ENCODE measurements at places on chromosomes 2 and 18. TPM values are rescaled to one million over a fixed set of nuclear protein-coding genes. Genes with fewer than 3 reads are reported as not detected.

DNA sequence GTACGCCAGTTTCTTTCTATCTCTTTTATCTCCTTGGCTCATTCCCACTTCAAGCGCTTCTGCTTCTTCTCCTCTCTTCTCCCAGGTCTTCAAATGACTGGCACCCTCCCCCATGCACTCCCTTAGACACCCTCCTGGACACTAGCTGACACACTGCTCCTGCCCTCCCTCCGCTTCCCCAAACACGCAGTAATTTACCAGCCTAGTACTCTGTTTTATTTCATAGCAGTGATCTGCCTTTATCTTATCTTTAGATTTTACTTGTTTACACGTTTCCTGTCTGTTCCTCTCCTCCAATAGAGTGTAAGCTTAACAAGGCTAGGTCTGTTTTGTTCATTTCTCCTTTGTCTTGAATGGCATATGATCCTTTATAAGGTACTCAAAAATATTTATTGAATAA is 93.9 kb downstream of the SCN3A start:
- no peak for DNase-seq

- peak; percentile 68 for DNase-seq
Measured at GRCh38 chr2:201257956-201258665, 2.2 kb upstream of the CASP8 start.

DNA sequence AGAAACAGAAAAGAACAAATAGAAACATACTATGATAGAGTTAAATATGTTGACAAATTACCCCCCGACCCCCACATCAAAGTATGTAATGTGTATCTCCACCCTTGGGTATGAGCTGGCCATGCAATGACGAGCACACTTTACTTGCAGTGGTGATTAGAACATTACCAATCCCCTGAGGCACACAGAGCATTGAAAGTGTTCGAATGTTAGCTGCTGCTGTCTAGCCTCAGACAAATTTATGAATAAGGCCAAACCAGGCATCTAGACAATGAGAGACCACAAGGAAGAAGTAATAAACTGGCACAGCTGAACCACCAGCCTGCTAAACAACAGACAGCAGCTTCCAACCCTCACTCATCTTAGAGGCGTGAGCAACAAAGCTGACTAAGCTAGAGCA is 380.5 kb downstream of the DSEL start:
- no peak for DNase-seq

- DNase-seq, result no peak
Measured at GRCh38 chr2:161915121-161915520, 158.9 kb downstream of the DPP4 start.

- DNase-seq, result peak; percentile 31
Measured at GRCh38 chr2:175111200-175111657, 56.8 kb downstream of the ATF2 start.

- no peak for DNase-seq
Measured at GRCh38 chr2:53609551-53609950, 158.1 kb upstream of the CHAC2 start.

GRCh38 chr2:202115479-202115971 is 42.5 kb downstream of the KIAA2012 start:
- no peak for DNase-seq

GRCh38 chr2:5125017-5125730 is 567.0 kb upstream of the SOX11 start:
- no peak for DNase-seq

DNA sequence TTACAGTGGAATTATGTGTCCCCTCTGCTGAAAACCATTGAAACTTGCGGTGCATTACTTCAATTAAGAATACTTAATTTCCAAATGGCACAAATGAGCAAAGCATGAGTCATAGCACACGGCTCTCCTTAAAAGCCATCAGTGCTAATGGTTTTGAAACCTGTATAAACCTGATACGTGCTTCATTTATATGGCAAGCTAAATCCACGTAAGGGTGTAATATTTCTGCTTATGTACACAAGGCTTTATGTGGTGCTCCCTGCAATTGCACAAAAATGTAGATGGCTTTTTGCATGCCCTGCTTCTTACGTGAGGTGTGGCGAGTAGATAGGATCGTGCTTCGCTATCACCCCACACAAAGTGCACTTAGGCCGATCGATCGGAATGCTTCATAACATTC is 840.9 kb downstream of the GALR1 start:
- no peak for DNase-seq

DNA sequence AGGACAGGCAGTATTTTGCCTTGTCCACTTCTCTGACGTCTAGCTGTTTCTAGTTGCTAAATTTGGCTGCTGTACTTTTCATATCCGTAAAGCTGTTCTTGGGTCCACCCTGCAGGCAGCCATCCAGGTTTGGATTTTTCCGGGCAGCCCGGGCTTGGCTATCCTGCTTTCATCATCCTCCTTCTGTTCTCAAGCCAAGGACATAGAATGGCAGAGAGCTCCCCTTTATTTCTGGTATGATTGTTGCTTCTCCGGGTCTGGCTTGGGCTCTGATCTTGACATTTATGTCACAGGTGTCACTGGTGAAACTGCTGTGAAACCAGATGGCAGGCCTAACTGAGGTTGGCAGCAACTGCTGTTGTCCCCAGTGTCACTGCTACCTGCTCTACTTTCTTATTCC is 35.5 kb downstream of the SCN2A start:
- no peak for DNase-seq

GRCh38 chr18:5158172-5158571 is 38.9 kb downstream of the AKAIN1 start:
- DNase-seq, result no peak

DNA sequence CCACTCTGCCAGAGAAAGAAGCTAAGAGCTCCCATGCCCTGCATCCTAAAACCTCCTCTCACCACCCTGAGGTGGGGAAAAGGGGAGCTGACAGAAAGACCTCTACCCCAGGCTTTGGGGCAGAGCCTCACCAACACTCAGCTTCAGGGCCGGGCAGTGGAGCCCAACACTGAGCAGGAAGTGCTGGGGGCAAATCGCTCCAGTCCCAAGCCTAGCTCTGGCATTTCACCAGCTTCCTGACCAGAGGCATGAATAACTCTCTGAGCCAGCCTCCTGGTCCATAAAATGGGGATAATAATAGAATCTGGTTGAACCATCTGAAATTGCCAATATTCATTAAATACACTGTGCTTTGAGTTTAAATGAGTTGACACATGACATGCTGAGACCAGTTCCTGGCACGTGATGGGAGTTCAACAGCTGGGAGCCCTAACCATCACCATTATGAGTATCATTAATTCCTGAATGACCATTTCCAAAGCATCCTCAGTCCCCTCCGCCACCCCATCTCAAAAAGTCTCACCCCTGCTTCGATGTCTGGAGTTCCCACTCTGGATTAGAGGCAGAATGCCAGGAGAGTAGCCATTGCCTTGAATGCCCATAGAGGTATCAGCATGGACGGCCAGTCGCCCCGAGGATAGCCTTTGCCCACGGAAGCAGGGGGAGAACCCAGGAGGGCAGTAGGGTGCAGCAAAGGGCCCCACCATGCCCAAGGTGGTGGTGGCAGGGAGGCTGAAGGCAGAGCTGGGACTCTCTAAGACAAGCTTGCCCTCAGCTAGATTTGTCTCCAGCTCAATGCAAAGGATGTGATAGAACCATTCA is 153.4 kb downstream of the TNS1 start:
- peak; percentile 89 for DNase-seq

- DNase-seq, result peak; percentile 25
Measured at GRCh38 chr2:183024339-183025095, 13.7 kb downstream of the NCKAP1 start.

Gene CRYGC
- not detected for polyA plus RNA-seq

Gene ARL4C
- polyA plus RNA-seq, result 25.3 TPM

Gene OTOS
- not detected for polyA plus RNA-seq

Gene SERPINB10
- 0.10 TPM for polyA plus RNA-seq

Gene ATL2
- 74.6 TPM for polyA plus RNA-seq

Data from left lung (tissue), 14 donors.